Panc1 (cell line): ENCODE measurements at places on chromosomes 4 and X.
A peak's percentile ranks its signal among the peaks of the same experiment; 100 is the strongest.

GRCh38 chr4:43274376-43274775, 381.9 kb downstream of the GRXCR1 start:
- H3K27ac ChIP-seq, result no peak overlapping the region
- no peak overlapping the region for H3K4me3 ChIP-seq
- DNase-seq, result no peak

DNA sequence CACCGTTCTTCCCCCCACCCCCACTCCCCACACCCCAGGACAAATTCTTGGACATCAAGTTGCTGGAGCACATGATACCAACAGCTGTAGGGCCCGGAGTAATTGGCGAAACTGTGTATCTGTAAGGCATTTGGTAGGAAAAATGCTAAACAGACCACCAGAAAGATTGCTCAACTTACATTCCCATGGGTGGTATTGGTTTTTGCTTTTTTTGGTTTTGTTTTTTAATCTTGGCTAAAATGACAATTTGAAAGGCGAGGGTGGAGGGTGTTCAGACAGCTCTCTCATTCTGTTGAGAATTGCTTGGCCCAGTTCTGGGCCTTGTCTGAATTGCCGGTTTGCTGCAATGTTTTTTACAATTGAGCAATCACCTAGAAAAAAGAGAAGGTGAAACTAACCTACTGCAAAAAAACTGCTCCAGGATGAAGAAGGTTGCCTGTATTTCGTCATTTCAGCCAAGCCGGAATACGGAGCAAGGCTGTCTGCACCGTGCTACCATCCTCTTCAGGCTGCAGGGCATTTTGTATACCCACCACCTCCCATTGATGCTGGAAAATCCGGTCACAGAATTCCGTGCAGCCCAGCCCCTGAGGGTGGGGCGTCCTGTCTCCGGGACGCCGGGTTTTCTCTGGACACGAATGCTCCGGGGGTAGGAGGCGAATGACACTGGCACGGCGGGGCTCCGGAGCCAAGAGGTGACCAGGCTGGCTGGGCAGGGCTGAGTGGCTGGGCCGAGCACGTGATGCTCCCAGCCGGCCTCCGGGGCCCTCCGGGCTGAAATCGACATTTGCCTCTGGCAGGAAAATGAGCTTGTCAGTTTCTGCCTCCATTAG, at the start of gene CLCN4:
Gene CLCN4, plus strand, starts transcription at position 777 of the 833 bp plus-strand sequence. CDS start 28,058 bp downstream, outside the sequence.
- H3K27ac ChIP-seq, result no peak within 1 kb of the TSS
- H3K27me3 ChIP-seq, result no peaks in the 10 kb centered on the region
- H3K4me1 ChIP-seq, result no peaks in the 10 kb centered on the region
- H3K36me3 ChIP-seq, result no peaks in the 10 kb centered on the region
- DNase-seq, result no peak

DNA sequence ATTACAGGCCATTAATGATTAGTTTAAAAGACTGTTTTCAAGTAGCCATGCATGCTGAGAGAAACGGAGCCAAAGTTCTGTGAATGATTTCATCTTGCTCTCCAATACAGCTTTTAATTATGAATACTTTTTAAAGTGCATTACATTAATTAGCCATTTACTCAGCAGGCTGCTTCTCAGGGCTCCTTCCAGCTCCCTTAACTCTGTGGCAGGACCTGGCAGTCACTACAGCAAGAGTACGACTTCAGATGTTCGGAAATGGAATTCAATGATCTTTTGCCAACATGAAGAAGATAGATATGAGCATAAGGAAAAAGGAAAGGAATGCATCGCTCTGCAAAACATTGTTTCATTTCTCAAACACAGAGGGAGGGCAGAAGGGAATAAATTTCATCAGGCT, 987.2 kb downstream of the PDHA2 start:
- H3K27ac ChIP-seq, result no peak overlapping the region
- DNase-seq, result no peak
- no peaks in the 10 kb centered on the region for H3K27me3 ChIP-seq
- no peaks in the 10 kb centered on the region for H3K36me3 ChIP-seq

DNA sequence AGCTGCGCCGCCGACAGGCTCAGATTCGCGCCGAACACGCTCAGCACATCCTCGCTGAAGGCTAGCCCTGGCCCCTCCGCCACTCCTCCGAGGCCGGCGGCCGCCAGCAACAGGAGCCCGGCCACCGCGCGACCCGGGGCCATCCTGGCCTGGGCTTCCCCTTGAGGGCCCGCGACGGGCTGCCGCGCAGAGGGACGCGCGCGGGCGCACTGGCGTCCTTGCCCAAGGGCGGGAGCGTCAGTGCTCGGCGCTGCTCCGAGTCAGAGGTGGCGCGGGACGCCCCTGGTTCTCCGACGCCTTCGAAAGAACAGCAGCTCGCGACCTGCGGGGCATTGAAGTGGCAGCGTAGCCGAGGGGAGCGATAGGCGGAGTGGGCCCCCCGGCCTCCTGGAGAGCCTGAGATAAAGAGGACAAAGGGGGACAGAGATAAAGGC, 745 bp downstream of the SLC39A8 start:
- peaks cover 17% of the 10 kb centered on the region for H3K27me3 ChIP-seq
- no peak overlapping the region for H3K27ac ChIP-seq
- no peak for DNase-seq
- H3K4me3 ChIP-seq, result peak overlapping the region; percentile 59
- no peaks in the 10 kb centered on the region for H3K36me3 ChIP-seq
- H3K4me1 ChIP-seq, result peaks cover 5% of the 10 kb centered on the region; the same call in 1 of the 2 replicates

DNA sequence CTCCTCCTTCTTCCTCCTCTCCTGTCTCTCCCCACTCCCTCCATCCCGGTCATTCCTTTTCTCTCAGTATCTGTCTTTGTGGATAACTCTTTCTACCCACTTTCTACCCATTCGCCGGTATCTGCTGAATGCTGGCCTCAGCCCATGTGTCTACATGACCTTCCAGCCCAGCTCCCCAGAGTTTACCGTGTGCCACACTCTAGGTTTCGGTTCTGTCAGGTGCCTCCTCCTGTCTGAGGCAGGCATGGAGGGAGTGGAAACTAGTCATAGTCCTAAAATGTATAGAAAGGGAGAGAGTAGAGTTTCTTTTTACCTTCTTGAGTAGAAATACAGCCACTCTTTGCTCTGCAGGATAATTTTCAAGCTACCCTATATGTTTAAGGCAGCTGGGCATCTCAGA, 33.5 kb upstream of the SCRG1 start:
- no peaks in the 10 kb centered on the region for H3K36me3 ChIP-seq
- H3K4me3 ChIP-seq, result no peak overlapping the region
- no peak overlapping the region for H3K27ac ChIP-seq
